ENCODE measurements at places on chromosomes 6 and 20.

DNA sequence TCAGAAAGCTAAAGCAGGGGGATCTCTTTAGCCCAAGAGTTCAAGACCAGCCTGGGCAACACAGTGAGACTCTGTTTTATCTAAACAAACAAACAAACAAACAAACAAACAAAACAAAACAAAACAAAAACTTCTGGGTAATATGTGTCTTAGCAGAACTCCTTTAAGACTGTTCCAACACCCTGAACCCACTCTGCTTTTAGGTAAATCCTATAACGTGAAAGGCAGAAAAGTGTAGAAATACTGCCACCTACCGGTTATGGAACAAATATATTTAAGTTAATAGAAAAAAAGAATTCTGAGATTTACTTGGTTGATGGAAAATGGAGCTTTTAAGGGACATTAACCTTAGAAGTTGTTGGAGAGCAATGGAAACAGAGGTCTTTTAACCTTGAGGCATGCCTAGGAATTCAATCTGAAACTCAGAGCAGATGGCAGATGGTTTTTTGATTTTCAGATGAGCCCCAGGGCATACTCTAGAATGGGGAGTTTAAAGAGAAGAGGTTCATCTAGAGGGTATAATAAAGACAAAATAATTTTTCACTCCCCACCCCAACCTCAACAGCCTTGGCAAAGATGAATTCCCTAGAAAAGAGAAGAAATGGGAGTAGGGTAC lies 38.5 kb downstream of the SOD2 start:
- DNase-seq: no peak

- DNase-seq: no peak
Measured at GRCh38 chr20:32070690-32071213, 18.7 kb downstream of the HCK start.

- no peak for DNase-seq
Measured at GRCh38 chr20:43914311-43915210, at the start of gene TOX2. Gene TOX2 (plus strand): TSS chr20:43914852. CDS start chr20:43914892, 40 bp downstream.

DNA sequence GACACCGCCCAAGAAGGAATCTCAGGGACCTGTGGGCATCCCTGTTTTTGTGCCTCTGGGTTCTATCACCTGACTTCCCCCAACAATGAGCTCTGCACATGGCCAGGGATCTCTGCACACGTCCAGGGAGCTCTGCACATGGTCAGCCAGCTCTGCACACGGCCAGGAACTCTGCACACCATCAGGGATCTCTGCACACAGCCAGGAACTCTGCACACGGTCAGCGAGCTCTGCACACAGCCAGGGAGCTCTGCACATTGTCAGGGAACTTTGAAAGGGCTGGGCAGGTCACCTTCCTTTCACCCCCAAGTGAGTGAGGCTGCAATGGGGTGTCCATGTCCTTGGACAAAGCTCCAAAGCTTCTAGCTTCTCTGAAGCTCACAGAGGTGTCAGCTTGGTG lies 5.2 kb upstream of the SLCO4A1 start:
- no peak for DNase-seq

DNA sequence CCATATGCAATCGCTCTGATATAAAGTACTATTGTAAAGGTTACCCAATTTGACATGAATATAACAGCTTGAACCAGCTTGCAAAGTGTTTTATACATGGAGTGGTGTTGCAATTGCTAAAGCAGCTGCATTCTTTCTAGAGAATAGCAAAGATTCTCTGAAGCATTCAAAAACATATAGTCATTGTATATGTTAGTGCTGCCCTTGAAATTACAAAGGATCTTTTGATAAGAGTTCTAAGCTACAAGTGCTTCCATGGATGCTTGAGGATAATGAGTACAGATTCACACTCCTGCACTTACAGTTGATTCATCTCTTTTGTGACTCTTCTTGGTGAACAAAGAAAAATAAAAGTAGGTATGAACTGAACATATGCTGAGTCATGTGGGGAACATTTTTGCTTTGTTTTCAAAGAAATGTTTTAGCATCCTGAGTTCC lies 175.7 kb downstream of the ALDH8A1 start:
- DNase-seq: no peak

DNA sequence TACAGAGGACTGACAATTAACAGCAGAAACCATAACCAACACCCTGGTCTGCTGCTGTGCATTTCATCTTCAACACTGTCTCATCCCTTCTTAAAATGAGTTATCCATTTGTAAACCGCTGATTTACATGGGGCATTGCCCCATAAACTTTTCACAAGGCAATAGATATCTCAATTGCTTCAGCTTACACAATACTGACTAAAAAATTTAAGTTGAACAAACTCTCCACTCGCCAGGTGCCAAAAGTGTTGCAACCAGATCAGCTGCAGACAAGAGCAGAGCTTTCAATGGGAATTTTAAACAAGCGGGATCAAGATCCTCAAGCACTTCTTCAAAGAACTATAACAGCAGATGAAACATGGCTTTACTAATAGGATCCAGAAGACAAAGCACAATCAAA lies 183.0 kb downstream of the TASP1 start:
- DNase-seq: no peak

GRCh38 chr6:22145823-22146677 lies 150.8 kb downstream of the PRL start:
- DNase-seq: peak; percentile 60

DNA sequence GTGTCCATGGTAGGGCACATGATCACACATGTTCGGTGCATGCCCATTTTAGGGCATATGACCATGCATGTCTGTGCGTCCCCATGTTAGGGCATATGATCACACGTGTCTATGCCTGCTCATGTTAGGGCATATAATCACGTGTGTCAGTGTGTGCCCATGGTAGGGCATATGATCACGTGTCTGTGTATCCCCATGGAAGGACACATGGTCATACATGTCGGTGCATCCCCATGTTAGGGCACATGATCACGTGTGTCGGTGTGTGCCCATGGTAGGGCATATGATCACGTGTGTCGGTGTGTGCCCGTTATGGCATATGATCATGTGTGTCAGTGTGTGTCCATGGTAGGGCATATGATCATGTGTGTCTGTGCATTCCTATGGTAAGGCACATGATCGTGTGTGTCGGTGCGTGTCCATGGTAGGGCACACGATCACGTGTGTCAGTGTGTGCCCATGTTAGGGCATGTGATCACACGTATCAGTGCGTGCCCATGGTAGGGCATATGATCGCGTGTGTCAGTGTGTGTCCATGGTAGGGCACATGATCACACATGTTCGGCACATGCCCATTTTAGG lies 30.6 kb downstream of the YTHDF1 start:
- DNase-seq: no peak

DNA sequence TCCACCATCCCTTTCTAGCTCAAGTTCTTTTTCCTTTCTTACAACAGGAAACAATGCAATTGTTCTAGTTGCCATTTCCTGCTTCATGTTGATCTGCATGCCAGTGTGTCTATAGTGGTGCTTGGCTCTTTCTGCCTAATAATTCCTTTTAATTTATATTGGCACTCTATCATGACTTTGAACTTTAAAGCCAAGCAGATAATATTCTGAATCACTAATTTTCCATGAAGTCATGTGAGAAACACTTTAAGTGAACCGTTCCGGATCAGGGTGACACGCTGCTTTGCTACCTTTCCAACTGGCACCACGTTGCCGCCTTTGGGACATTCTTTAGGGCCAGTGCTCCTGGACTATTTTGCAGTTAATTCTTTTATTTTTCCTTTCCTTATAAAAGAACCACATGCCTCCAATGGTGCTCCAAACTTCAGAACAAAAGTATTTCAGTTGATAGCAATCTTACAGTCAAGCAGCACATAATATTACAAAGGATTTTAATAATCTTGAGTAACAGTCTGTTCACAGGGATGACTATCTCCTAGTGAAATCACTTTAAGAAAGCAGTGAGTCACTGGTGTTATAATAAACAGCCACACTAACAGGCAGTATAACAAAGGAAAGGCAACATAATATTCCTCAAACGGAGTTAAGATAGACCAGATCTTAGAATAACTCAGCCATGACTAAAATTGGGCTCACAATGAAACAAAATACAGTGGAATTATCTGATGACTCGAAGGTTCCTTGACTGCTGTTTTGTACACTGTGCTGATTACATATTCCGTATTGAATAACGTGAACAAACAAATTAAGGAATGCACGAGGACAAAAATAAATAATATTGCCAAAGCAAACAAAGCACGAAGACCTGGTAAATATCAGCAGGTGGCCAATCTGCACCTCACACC lies 19.0 kb upstream of the BLOC1S5 start:
- DNase-seq: no peak

GRCh38 chr6:53734473-53735299 lies 60.1 kb upstream of the LRRC1 start:
- no peak for DNase-seq

- no peak for DNase-seq
Measured at GRCh38 chr20:43507150-43508080, at the start of gene L3MBTL1. Gene L3MBTL1 (plus strand): TSS chr20:43507697. CDS start chr20:43513504, 5,807 bp downstream.

GRCh38 chr20:31637660-31638059 lies at the start of gene COX4I2:
Gene COX4I2 (plus strand): TSS chr20:31637912. CDS start chr20:31639018, 1,106 bp downstream.
- no peak for DNase-seq

DNA sequence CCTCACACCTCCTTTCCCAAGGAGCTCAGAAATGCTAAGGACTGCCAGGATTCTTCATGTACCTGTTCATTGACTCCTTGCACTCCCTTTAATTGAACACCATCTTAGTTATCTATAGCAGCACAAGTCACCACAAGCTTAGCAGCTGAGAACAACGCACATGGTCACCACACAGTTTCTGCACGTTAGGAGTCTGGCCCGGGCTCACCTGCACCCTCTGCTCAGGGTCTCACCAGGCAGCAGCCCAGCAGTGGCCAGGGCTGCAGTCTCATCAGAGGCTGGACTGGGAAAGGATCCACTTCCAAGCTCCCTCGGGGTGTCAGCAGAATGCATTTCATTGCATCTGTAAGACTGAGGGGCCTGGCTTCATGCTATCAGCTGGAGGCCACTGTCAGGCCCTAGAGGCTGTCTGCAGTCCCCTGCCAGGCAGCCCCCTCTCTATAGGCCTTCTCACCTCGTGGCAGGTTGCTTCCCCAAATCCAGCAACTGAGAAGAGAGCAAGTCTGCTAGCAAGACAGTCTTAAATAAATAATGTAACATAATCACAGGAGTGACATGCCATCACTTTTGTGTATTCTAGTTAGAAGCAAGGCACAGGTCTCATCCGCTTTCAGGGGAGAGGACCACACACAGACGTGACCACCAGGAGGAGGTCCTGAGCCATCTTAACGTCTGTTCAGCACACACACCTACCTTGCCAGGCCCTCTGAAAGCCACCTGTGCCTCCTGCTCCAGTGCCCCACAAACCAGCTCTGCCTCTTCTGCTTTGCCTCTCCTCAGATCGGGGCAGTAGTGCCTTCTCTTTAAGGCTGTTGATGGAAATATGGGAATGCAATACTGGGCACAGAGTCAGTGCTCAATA lies 165.2 kb upstream of the CST7 start:
- no peak for DNase-seq

- no peak for DNase-seq
Measured at GRCh38 chr6:3929281-3929798, 80.2 kb downstream of the FAM50B start.

DNA sequence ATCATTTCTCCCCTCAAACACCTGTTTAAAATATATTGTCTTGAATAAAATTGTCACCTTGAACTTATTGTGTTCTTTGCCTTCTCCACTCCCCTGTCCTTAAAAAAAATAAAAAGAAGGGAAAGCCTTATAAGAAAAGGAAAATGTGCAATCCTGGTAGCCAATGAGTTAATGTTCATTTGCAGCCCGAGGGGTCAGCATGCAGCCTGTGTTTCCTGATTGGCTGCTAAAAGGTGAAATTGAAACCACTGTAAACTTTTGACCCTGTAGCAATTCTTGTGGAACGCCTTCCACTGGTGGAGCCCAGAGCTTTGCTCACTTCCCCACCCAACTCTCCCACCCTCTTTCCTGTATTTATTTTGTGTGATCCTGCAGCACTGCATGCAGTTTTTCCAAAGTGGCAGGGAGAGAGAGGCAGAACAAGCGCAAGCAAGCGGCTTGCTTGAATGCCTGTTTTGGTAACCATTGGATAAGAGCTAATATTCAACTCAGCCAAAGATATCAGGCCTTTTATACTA lies 74.9 kb downstream of the NCOA3 start:
- peak; percentile 40 for DNase-seq

- DNase-seq: no peak
Measured at GRCh38 chr6:12621754-12622153, 94.8 kb upstream of the PHACTR1 start.

- no peak for DNase-seq
Measured at GRCh38 chr6:88864359-88865054, 98.9 kb downstream of the RNGTT start.

GRCh38 chr6:36252005-36252404 lies 17.9 kb upstream of the PNPLA1 start:
- DNase-seq: no peak

GRCh38 chr20:62377615-62378178 lies 9.2 kb upstream of the RPS21 start:
- DNase-seq: peak; percentile 39

DNA sequence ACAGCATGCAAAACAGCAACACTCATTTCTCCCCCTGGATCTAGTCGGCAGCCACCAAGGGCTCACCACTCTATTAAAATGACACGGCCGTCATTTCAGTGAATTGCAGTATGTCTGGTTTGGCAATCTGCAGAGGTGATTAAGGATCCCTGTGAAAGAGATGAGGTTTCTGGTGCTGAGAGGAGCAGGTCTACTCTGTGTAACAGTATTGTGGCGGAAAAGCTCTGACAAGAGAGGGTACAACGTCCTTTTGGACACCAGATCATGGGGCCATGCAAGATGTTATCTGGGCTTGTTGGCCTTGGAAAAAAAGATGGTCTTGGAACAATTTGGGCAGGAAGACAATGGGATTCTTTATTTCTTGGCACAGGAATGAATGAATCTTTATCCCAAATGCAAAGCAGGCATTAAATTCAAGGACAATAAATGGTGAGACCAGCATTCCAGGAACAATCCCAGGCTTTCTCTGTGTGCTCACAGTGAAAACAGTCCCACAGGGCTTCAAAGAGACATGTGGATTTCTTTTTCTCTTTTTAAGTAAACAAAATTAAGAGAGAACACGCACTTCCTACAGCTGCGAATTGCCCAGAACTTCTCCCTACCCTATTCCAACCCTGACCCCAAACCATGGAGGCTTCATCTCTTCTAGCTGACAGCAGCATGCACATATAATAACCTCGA lies 33.7 kb upstream of the ADGRF1 start:
- no peak for DNase-seq

DNA sequence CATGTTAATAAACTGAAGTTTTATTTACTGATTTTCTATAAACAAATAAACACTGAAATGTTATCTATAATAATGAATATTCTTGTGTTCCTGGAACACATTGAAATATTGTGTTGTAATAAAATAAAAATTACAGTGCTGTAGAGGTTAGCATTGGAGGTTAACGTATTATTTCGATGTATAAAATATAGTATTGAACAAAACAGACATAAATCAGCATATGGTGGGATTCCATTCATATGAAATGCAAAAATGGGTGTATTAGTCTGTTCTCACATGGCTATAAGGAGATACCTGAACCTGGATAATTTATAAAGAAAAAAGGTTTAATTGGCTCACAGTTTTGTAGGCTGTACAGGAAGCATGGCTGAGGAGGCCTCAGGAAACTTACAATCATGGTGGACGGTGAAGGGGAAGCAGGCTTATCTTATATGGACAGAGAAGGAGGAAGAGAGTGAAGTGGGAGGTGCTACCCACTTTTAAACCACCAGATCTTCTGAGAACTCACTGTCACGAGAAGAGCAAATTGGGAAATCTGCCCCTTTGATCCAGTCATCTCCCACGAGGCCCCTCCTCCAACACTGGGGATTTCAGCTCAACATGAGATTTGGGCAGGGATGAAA lies 24.6 kb upstream of the BMP6 start:
- no peak for DNase-seq

GRCh38 chr20:53934421-53935343 lies 135.7 kb downstream of the BCAS1 start:
- no peak for DNase-seq

Data from hypothalamus (tissue), 51 donors.